ENCODE measurements at places on chromosomes 3 and 15.

DNA sequence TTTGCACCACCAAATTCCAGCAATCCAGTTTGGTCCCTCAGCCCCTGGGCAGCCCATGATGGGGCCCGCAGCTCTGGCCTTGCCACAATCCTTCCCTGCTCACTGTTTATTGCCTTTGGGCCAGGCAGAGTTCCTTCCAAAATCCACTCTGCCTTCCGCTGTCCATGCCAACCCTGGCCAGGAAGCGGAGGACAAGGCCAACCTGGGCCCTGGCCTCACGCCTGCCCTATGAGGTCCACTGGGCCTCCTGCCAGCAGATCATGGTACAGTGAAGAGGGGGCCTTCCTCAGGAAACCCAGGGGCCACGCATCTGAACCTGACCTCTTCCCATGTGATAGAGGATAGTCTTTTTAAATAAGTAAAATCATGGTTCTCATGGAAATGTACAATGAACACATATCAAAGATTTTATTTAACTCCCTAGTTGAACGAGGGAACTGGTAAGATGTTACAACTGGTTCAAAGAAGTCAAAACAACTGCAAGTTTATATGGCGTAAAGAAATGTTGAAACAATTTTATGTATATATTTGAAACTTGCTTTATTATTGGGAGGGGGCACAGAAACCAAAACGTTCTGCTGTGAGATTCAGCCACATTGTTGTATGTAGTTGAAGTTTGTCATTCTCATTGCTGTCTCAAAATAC, 95.8 kb upstream of the TNFAIP8L3 start:
- DNase-seq = no peak

DNA sequence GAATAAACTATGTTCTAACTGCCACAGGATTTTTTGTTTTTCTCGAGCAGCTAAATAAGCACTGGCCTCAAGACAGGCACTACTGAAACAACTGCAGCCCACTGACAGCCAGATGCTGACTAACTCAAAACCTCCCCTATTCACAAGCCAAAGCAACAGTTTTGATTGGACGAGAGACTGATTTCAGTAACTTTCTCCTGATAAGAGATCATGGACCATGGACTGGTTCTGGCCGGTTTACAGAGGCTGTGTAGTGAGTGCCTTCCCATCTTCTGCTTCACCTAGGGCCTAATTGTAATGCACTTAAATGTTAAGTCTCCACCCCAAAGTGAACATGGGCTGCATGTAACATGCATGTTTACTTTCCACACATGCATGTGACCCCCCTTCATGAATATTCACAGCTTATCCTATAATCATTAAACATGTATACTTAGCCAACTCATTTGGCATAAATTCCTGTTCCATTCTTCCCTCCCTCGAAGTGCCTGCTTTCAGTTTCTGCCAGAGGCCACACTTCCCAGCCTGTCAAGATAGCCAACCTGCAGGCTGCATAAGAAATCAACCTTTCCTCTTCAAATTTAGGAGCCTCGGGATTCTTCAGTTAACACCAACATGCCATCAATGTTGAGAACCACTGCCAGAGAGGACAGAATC, 108.2 kb downstream of the ULK4 start:
- no peak for DNase-seq

DNA sequence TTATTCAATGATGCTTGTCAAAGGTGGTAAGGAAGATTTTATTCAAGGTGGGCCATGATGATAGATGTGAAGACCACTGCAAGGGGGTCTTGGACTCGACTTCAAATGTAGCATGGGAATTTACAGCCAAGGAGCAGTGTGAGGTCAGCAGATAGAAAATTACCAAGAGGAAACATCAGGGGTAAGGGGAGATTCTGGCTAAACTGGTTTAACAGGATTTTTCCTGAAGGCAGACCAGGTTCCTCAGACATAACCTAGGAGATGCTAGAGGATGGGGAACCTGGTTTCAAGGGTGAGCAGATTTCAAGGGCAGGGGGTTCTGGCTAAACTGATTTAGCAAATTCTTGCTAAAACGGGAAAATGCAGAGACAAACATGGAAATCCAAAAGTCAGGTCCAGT, 464.9 kb downstream of the TAFA4 start:
- DNase-seq = no peak

DNA sequence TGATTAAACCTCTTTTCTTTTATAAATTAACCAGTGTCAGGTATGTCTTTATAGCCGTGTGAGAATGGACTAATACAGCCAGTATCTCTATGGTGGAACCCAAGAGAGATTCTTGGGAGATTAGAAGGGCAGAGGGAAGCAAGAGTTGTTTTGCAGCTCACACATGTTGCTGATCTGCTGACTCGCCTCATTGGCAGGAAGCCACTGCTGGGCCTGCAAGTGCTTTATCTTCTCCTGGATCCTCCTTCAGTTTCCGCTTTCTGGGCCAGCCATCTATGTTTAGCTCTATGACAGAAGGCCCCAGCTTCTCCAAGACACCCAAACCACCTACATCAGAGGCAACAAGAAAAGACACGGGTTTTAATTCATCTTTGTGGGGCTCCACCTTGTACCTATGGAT, 23.4 kb upstream of the GALNT15 start:
- DNase-seq = no peak

DNA sequence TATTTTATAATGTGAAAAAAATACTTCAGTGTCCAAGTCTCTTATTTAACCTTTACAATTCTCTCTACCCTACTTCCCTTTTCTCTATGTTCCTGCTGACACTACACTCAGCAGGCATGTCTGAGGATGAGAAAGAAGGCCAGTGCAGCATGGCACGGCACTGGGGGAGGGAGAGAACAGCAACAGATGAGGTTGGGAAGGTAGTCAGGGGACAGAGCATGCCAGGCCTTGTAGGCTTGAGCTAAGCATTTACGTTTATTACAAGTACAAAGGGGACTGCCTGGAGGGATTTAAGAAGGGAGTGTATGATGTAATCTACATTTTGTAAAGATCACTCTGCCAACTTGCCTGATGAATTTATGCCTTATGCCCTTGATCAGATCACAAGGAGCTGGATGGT, 117.3 kb upstream of the WNT5A start:
- DNase-seq = no peak

- no peak for DNase-seq
Measured at GRCh38 chr3:46900007-46900292, 22.4 kb downstream of the PTH1R start.

DNA sequence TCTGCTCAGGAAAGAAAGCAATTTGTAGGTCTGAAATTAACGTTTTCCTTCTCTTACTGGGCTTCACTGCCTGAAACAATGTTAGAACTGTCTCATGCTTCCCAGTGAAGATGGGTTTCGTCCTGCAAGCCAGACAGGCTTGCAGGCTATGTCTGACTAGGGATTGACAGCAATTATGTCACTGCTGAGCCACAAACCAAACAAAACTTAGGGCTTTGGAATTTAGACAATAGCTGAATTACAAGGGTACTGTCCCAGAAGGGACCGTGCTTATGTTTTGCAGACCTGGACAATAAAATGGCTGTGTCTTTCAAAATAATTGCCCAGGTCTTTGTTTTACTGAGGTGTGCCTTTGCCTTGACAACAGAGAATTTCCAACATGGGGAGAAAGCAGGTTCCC, 46.3 kb upstream of the CCDC80 start:
- no peak for DNase-seq

GRCh38 chr3:119683421-119683820, 6.2 kb upstream of the COX17 start:
- DNase-seq = no peak

DNA sequence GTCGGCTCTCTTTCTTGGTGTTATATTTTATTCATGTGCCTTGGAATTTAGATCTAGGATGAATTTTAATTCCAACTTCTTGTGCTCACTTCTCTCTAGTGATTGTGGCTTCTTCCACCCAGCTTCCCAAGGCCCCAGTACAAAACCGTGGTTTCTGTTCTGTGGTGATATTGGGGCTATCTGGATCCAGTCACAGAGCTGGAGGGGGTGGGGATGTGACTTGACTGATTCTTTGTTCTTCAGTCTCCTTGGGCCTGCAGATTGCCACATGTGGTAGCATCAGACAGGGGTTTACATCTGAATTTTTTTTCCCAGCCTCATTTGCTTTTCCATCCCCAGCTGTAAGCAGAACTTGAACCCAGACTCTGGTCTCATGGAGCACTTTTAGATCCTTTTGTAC, 98.5 kb upstream of the ADAMTSL3 start:
- no peak for DNase-seq

DNA sequence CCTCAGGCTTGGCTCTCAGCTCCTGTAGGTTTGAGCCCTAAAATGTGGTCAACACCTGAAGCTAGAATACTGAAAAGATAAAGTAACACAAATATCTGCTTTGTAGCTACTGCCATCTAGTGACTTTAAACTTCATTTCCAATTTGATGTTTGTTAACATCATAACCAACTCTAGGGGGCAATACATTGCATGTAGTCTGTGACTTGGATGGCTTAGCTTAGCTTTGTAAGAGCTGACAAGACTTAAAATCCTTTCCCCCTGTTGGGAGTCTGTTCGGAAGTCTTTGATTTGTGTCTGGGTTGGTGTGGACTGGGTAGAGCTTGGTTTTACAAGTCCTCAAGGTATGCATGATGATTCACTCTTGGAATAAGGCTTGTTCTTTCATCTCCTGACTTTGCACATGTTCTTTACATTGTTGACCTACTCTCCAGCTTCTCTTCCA, 51.7 kb downstream of the SCN11A start:
- DNase-seq = no peak

- DNase-seq = no peak
Measured at GRCh38 chr15:39188314-39188713, 392.6 kb upstream of the THBS1 start.

GRCh38 chr3:168117059-168117458, 21.3 kb upstream of the GOLIM4 start:
- no peak for DNase-seq

- DNase-seq = no peak
Measured at GRCh38 chr3:80233576-80233975, 465.8 kb upstream of the ROBO1 start.

GRCh38 chr3:156834962-156835535, 8.9 kb downstream of the LEKR1 start:
- DNase-seq = no peak

DNA sequence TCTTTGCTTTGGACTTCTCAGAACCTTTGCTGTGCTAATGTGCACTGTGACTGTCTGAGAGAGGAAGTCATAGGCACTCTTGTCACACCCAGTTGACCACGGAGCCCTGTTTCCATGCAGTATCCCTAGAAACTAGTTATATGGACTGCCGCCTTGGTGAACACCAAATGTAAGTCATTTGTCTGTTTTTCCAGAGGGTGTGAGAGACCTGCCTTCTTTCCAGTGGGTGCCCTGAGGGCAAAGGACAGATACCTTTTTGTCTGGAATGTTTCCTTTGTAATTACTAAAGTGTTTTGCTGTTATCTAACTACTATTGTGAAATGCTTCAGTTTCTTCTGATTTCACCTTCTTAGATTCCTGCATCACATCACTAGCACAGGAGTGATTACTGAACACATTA, 91.8 kb downstream of the LARS2 start:
- DNase-seq = no peak

GRCh38 chr15:99476413-99477222, 89.2 kb upstream of the MEF2A start:
- no peak for DNase-seq

GRCh38 chr3:171841620-171842000, 1.5 kb upstream of the TMEM212 start:
- DNase-seq = no peak

GRCh38 chr3:11847607-11848006, 922 bp upstream of the TAMM41 start:
- DNase-seq = no peak

DNA sequence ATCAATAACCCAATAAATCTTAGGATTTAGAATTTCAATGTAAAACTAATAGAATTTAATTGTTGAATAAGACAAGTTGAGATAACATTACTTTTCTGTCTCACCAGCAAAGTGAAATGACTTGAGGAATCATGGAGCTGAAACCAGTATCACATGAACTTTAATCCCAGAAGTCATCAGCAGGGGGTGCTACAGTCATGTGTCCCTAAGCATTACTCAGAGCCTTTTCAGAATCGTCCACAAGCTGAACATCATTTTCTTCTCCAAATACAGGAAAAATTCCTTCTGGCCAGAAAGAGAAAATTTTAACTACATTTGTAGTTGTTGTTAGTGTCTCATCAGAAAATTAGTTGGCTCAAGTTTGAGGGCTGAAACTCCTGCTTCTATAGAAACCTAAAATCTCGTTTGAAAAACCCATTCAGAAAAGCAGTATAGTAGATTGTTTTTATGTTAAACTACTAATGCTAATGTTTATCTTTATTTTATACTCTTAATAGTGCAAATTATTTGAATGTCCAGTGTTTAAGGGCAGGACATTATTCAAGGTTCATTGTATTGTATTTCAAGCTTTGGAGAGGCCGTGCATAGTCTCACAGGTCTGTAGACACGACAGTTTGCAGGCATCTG, 384.1 kb downstream of the PLOD2 start:
- DNase-seq = no peak

DNA sequence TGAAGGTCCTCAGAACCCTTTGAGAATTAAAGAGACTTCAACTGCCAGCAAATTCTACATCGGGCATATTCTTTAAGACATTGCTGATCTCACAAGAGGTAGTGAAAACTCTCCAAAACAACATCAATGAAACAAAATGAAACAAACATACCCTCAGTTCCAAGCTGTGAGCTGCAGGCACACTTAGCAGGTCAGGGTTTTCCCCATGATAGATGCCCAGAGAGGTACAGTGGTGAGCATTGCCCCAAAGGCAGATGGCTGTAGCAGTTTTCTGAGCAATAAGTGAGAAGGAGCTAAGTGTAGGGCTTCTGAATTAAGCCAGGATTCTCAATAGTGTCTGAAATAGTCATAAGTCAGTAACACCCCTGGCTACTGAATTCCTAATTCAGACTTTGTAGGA, 96.1 kb upstream of the TSEN2 start:
- no peak for DNase-seq

DNA sequence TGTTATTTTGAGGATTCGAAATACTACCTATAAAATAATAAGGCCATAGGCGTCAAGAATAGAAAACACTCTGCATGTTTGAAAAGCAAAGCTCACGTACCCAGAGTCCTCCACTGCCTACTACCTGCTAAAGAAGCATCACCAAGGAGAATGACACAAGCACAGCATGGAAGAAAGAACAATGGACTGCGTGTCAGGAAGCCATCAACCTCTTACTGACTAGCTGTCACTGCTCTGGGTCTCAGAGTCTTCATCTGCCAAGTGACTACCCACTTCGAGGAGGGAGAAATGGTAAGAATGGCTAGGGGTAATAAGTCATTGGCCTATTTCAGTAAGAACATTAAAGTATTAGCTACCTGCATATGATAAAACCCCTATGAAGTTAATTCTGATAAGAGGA, 49.4 kb downstream of the CLASP2 start:
- no peak for DNase-seq

DNA sequence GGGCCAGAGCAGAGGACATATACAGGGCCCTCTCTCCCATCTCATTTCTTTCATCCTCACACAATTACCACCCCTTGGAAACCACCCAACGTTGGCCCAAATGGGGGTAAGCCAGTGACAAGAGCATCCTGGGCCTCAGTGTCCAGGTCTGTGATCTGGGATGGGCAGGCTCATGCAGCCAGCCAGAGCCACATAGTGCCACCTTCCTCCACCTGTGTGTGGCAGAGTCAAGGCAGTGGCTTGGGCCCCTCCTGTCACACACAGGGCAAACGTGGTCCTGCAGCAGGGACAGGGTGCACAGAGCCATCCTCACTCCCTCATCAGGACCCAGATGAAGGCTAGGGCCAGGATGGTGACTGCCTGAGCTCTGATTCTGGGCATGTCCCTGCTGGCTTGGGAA, 2.3 kb upstream of the MYL3 start:
- no peak for DNase-seq

- DNase-seq = no peak
Measured at GRCh38 chr15:84885801-84886200, 1.3 kb downstream of the SLC28A1 start.

- no peak for DNase-seq
Measured at GRCh38 chr3:13519006-13519791, 29.7 kb upstream of the FBLN2 start.

Measured in stimulated activated CD4-positive, alpha-beta T cell treated with anti-CD3 and anti-CD28 coated beads, Interleukin-1b, Interleukin-23, amount 100 ng/mL, for 24 hours (primary cell).